Endothelial cell (in vitro differentiated cells): ENCODE measurements at places on chromosomes 5 and 9.

GRCh38 chr9:100534401-100534800 is 43.5 kb upstream of the CAVIN4 start:
- DNase-seq, result no peak

DNA sequence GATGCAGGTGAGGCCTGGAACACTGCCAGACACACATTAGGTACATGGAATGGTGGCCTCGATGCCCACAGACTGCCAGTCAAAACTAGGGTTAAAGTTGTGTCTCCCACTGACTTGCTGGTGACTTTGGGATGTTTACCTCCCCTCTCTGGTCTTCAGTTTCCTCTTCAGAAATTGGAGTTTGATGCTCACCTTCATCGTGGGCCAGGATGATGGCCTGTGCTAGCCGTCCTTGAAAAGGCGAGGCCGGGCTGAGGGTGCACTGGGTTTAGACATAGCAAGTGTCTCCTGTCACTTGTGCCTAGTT is 49.0 kb upstream of the FOXE1 start:
- DNase-seq, result no peak

DNA sequence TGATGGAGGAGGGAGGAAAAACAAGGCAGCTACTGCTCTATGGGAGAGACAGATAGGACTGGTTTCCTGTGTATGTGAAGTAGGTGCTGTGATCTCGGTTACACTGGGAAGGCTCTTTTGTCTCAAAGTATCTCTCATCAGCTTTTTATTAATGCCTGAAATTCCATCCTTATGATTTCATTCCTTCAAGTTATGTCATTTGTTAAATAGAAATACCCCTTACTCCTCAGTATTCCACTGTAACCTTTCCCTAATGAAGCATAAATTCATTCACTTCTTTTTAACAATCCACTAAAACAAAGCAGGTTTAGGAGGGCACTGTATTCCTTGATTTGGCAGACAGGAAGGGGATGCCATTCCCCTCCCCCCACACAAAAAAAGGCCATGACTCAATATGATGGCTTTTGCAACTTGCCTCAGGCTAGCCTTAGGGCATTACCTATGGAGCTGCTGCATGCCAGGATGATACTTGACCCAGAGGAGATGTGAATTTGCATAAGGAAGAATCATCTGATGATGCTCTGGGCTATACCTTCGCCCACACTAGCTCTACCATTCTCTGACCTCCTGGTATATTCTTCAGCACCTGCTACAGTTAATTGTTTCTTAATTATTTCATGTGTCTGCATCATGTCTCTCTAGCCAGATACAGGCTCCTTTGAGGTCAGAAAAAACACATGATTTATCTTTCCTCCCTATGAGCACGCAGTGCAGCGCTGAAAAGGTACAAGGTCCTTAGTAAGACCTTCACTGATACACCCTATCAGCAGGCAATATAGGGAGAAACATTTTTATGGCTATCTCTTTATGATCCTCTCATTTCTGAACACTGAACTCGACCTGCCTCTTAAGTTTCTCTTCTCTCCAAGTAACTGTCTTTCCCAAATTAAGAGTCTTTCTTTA is 26.3 kb downstream of the NR3C1 start:
- no peak for DNase-seq

DNA sequence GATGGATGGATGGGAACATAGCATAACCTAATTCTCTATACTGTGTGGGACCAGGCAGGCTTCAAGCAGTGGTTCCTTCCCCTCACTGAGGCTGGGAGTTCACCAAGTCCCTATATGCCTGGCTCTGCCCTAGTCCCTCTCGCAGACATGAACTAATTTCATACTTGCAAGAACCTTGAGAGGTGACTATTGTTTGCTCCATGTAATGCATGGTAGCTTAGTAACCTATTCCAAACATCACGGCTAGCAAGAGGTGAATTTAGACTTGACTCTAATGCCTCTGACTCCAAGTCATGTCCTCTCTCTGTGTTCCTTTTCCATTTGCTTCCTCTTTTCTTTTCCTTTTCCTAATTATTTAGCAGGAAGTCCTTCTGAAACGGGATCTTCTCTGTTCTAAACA is 25.9 kb upstream of the ERMP1 start:
- DNase-seq, result no peak

DNA sequence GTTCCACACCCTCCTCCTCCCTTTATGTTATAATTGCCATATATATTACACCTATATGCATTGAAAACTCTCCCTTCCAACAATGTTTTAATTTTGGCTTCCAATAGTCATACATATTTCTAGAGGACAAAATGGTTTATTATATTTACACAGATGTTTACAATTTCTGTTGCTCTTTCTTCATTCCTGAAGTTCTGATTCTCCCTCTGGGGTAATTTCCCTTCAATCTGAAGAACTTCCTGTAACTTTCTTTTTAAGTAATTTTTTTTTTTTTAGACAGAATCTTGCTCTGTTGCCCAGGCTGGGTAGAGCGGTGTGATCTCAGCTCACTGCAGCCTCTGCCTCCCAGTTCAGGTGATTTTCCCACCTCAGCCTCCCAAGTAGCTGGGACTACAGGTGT is 173.0 kb upstream of the MAP1B start:
- DNase-seq, result no peak

GRCh38 chr5:45454114-45454513 is 242.1 kb downstream of the HCN1 start:
- peak; percentile 11 for DNase-seq

- peak; percentile 86 for DNase-seq
Measured at GRCh38 chr5:132063090-132063911, 2.8 kb downstream of the IL3 start.
